ENCODE measurements at places on chromosomes 7 and 10.

- DNase-seq: no peak
These were observed 74.0 kb downstream of the SCRN1 start for GRCh38 chr7:29915481-29916215.

GRCh38 chr7:140127360-140128127 lies 49.2 kb downstream of the KDM7A start:
- no peak for DNase-seq

GRCh38 chr10:126119599-126119998 lies 223.2 kb downstream of the FANK1 start:
- no peak for DNase-seq

DNA sequence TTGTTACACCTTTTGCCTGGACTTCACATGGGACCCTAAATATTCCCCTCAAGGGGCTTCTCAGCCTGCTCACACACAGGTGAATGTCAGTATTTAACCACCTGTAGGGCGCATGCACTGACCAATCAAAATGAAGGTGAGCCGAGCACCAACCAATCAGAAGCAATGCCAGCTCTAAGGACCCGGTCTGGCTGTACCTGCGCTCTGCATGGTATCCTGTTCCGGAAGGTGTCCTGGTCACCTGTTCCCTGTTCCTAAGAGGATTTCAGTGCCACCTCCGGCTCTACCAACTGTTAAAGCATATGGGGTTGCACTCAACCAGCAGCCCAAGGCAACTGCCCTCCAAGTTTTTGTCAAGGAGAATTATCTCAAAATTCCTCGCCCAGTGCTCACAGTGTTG lies 18.4 kb upstream of the CALN1 start:
- DNase-seq: no peak

GRCh38 chr7:7922684-7923385 lies 45.8 kb upstream of the GLCCI1 start:
- DNase-seq: no peak

GRCh38 chr7:129536323-129536722 lies 34.0 kb downstream of the SMKR1 start:
- no peak for DNase-seq

- no peak for DNase-seq
These were observed 37.3 kb upstream of the EXOC6 start for GRCh38 chr10:92810934-92811532.

GRCh38 chr10:97647556-97647955 lies 7.1 kb downstream of the PI4K2A start:
- DNase-seq: no peak

DNA sequence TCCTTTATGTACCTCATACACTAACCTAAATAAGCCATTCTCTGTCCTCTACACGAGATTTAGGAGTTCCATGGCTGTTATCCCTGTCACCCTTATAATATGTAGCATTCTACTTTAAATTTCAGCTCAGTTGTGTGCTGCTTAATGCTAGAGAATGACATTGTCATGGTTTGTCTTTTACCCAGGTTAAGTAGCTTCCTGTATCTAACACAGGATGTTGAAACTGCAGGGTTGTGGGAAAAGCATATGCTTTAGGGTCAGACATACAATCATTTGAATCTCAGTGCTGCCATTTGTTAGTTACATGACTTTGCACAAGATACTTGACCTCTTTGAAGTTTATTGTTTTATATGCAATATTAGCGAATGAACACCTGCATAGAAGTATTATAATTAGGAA lies 235.1 kb upstream of the CACNA2D1 start:
- no peak for DNase-seq

DNA sequence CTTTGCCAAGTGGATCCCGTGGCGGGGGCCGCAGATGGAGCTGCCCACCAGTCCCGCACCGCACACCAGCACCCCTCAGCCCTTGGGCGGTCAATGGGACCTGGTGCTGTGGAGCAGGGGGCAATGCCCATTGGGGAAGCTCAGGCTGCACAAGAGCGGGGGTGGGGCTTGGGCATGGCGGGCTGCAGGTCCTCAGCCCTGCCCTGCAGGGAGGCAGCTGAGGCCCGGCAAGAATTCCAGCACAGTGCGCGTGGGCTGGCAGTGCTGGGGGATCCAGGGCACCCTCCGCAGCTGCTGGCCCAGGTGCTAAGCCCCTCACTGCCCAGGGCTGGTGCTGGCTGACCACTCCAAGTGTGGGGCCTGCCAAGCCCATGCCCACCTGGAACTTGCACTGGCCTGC lies 136.2 kb upstream of the ANKRD30A start:
- no peak for DNase-seq

GRCh38 chr10:129725890-129726631 lies 238.0 kb downstream of the EBF3 start:
- DNase-seq: no peak

DNA sequence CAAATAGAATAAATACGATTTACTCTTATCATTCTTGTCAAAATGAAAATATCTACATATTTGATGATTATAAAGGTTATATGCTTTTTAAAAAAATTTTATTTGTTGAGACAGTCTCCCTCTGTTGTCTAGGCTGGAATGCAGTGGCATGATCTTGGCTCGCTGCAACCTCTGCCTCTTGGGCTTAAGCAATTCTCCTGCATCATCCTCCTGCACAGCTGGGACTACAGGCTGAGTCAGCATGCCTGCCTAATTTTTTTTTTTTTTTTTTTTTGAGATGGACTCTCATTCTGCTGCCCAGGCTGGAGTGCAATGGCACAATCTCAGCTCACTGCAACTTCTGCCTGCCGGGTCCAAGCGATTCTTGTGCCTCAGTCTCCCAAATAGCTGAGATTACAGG lies 48.9 kb downstream of the PUS7 start:
- no peak for DNase-seq

- no peak for DNase-seq
These were observed 2.4 kb upstream of the LDB3 start for GRCh38 chr10:86665868-86666267.

DNA sequence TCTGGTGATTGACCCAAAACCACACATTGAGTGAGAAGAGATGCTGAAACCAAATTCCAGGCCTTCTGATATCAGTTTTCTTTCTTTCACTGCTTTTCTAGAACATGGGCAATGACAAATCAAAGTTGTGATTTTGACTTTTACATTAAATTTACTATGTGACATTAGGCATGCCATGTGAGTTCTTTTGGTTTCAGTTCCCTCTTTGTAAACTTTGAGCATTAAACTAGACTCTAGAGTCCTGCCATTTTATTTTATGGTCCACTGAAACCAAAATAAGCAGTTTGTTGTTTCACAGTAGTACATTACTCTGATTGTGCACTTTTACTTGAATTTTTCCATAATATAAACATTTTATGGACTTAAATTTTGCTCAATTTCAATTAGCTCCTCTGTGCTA lies 381.1 kb upstream of the SEMA3D start:
- no peak for DNase-seq

GRCh38 chr10:77905086-77905748 lies 21.3 kb downstream of the DLG5 start:
- DNase-seq: no peak

DNA sequence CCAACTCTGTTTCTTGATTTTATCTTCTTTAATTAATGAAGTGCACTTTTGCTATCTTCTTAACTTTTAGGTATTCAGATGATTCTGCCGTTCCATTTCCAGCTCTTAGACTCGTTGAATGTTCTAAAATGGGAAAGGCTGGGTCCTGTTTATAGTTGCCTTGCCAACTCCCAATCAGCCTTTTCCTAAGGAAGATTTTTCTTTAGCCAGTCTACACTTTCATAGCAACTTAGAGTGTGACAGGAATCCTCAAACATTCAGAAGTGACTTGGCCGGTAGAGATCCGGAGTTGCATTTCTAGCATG lies 23.0 kb upstream of the TRIL start:
- no peak for DNase-seq

GRCh38 chr7:40643664-40644063 lies 508.9 kb downstream of the SUGCT start:
- no peak for DNase-seq

GRCh38 chr10:1807924-1808323 lies 70.6 kb upstream of the ADARB2 start:
- DNase-seq: no peak

DNA sequence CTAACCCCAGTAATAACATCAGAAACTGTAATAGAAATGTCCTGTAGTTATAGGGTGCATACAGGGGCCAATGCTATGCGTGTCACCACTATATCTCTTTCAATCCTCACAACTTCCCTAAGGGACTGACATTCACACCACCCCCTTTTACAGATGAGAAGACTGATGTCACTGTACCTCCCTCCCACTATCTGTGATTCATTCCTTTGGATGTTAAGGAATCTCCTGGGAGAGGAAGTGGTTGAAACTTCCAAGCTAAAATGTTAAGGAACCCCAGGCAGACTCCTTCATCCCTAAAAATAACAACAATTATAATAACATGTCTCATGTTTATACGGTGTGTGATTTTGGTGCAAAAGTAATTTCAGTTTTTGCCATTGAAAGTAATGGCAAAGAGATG lies 5.4 kb downstream of the COL13A1 start:
- no peak for DNase-seq

DNA sequence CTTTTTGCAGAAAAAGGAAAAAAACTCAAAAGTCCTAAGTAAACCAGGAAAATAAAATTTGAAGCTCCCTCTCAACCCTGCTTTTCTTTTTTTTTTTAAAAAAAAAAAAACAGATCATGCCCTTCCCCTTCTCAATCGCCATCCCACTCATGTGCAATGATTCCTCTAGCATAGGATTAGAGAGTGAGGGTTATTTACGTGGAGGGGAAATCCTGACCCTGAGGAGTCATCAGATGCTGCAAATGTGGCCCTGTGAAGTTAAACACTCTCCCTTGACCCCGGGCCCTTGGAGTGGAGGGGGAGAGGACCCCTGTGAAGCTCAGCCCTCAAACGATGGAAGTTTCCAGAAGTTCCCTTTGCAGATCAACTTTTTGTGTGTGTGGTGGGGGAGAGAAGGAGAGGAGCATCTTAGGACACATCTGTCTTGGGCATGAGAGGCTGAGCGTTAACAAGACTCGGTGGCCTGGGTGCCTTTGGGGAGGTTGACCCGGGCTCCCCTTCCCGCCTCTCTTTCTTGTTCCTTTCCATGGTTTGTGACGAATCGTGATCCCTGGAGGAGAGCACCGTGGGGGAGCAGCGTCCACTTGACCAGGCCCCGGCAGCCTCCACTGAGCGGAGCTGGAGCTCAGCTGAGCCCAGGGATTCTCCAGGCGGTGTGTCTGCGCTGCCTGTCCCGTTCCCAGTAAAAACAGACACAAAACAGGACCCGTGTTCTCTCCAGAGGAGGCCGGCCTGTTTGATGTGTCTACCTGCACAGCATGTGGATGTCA lies 1.5 kb upstream of the SHH start:
- DNase-seq: no peak

DNA sequence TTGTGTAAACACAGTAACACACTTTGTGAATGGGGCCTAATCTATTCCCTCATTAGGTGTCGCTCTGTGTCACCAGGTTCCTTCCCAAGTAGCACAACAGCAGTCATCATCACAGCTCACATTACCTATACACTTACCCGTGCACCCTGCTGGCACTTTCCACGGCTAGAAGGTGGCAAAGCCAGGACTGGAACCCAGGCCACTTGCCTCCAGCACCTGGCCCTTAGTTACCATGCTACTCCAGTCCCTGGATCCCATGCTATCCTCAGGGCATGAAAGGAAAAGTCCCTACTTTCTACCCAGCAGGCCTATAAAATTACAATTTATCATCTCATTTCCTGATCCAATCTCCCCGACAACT lies 18.4 kb downstream of the SMURF1 start:
- no peak for DNase-seq

- peak; percentile 23 for DNase-seq
These were observed 94.5 kb downstream of the MAD1L1 start for GRCh38 chr7:2138146-2138765.

GRCh38 chr10:92054807-92055206 lies 131.2 kb downstream of the BTAF1 start:
- no peak for DNase-seq

DNA sequence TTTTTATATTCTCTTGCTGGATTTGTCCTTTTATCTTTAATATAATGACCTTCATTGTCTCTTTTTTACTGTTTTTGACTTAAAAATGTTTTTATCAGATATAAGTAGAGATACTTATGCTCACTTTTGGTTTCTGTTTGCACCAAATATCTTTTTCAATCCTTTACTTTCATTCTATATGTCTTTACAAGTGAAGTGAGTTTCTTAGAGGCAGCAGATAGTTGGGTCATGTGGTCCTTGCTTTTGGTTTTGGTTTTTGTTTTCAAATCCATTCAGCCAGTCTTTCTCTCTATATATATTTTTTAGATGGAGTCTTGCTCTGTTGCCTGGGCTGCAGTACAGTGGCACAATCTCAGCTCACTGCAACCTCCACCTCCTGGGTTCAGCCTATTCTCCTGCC lies 932.4 kb upstream of the LRRTM3 start:
- DNase-seq: no peak

DNA sequence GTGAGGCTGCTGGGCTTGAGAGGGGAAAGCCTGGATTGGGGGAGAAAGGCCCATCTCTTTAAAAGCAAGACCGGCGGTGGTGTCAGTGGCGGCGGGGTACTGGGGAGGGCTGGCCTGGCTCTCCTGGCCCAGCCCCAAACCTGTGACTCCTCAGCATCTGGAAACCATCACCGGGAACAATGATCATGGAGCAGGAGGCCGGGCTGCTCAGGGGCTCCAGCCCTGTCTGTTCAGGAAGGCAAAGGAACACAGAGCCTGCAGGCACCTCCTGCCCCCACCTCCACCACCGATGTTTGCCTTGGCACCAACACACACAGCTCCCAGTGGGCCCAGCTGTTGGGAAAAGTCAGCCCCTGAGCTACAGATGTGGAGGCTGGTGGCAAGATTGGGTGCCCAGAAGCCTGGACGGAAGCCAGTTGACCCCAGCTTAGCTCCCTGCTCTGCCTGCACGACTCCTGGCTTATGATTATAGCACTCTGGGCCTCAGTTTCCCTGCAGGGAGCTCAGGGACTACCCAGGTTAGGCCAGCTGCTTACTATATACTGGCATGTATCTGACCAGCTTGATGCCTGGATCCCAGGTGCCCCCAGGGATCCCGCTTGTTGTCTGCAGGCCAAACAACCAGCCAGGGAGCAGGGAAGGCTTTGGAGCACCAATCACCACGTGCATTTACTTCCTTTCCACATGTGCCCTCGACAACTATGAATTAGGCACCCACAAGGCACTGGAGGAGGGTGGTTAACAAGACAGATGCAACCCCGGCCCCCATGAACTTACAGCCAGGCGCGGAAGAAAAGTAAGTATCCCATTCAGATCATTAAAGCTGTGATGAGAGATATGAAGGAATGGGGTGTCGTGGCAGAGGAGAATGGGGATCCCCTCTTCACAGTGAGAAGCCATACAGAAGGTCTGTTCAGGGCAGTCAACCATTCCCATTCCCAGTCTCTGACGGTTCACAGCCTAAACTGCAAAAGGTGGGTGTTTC lies 37.3 kb downstream of the ZCCHC24 start:
- no peak for DNase-seq

GRCh38 chr7:134420424-134421125 lies 38.3 kb downstream of the AKR1B1 start:
- DNase-seq: no peak

Measured in activated naive CD4-positive, alpha-beta T cell treated with Interleukin-2 at 50 U/mL for 16 hours (primary cell).